ENCODE measurements at places on chromosomes 16 and 17. TPM values are rescaled to one million over a fixed set of nuclear protein-coding genes. Genes with fewer than 3 reads are reported as not detected.
A peak's percentile ranks its signal among the peaks of the same experiment; 100 is the strongest.

- DNase-seq, result no peak
Measured at GRCh38 chr16:17294856-17295255, 175.9 kb downstream of the XYLT1 start.

- DNase-seq, result no peak
Measured at GRCh38 chr17:29113334-29113733, 66.9 kb downstream of the MYO18A start.

- peak; percentile 58 for DNase-seq
Measured at GRCh38 chr16:27235055-27235937, 32.0 kb downstream of the KDM8 start.

Gene TBX2
- 0.44 TPM for total RNA-seq

DNA sequence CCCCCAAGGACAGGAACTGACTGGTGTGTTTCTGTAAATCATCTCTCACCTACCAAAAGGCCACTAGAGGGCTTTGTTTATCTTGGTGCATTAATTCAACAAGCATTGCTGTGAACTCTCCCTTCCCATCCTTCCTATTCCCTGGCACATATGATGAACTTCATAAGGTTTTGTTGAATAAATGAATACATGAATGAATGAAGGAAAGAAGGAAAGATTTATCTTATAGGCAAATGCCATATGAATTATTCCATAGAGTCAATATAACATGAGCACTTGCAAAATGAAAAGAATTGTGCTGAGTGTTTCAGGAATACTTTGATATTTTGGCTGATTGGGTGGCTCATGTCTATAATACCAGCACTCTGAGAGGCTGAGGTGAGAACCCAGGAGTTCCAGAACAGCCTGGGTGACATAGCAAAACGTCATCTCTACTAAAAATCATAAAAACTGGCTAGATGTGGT, 4.3 kb downstream of the SPDYE4 start:
- no peak for DNase-seq

DNA sequence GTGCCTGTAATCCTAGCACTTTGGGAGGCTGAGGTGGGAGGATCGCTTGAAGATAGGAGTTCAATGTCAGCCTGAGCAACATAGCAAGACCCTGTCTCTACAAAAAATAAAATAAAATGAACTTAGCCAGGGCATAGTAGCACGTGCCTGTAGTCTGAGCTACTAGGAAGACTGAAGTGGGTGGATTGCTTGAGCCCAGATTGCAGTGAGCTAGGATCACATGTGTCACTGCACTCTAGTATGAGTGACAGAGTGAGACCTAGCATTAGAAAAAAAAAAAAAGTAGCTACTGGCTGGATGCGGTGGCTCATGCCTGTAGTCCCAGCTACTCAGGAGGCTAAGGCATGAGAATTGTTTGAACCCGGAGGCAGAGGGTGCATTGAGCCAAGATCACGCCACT, 6.0 kb downstream of the ADAP2 start:
- DNase-seq, result no peak

Data from PC-9 (cell line).